ENCODE measurements at places on chromosomes 3 and 15. TPM values are rescaled to one million over a fixed set of nuclear protein-coding genes. Genes with fewer than 3 reads are reported as not detected.

ATP13A4 gene
- 3.2 TPM for total RNA-seq

DNA sequence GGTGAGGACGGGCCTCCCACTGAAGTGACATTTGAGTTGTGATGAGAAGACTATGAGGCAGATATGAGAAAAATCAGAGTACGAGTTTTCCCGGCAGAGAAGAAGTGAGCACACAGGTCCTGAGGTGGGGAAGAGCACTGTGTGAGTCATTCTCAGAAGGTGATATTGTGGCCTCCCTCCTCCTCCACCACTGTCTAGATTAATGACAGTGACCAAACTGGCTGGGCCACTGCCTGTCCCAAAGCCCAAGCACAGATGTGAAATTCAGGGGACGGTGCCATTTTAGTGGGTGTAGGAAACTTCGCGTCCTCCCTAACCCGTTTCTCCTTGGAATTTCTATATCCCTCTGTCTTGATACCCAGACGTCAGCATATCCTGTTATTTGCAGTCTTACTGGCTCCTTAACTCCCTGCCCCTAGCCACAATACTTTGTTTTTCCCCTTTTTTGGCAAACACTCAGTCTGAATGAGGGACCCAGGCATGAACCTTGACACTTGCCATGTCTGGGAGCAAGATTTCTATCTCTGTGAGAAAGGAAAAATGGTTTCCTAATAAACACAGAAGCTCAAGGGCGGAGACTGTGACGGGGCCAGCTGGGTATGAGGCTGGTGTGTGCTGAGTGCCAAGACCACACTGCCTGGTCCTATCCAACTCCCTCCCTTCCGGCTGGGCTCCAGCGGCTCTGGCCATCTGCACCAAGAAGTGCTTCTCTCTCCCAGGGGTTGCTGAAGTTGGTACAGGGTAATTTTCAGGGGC is 15.2 kb downstream of the PRICKLE2 start:
- no peaks in the 10 kb centered on the region for H3K4me1 ChIP-seq
- H3K27me3 ChIP-seq: peaks cover 3% of the 10 kb centered on the region
- no peak for DNase-seq
- H3K36me3 ChIP-seq: no peaks in the 10 kb centered on the region

DNA sequence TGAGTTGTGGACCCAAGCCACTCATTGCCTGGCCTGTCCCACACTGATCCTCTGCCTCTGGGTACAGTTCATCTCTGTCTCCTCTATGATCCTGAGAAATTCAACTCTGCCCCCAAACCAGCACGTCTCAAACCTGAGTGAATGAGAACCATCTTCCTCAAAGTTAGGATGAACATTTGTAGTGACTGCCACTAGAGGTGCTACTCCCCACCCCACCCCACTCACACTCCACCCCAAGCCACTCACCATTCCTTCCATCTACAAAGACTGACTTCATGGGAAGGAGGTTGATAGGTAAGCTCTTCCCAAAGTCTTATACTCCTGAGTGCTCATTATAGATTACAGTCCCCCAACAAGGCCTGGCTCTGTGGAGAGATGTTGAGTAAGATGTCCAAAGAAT is 43.8 kb downstream of the NEK10 start:
- H3K27me3 ChIP-seq: no peaks in the 10 kb centered on the region
- H3K27ac ChIP-seq: no peak overlapping the region
- no peak overlapping the region for H3K4me3 ChIP-seq

DNA sequence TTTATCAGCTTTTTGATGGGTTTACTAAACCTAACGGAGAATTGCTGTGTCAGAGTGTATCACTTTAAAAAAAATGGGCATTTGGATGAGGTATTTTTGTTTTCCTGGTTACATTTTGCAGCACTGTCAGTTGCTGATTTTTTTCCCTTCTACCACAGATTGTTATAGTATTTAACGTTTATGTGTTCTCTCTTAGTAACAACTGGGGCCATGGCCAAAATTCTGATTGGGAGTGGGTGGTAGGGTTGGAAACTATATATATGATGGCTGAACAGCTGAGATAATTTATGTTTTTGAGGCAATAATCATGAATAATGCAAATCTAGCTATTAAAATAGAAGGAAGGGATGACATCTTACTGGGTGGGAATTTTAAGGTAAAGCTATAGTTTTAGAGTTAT is 229.4 kb upstream of the SUCLG2 start:
- DNase-seq: no peak
- H3K4me1 ChIP-seq: no peaks in the 10 kb centered on the region
- no peak overlapping the region for H3K27ac ChIP-seq
- H3K4me3 ChIP-seq: no peak overlapping the region

FGF12 gene
- total RNA-seq: not detected

- H3K36me3 ChIP-seq: no peaks in the 10 kb centered on the region
- H3K27ac ChIP-seq: no peak overlapping the region
- no peak for DNase-seq
- peaks cover 2% of the 10 kb centered on the region for H3K27me3 ChIP-seq
Observed at GRCh38 chr15:95018888-95019545, 787.7 kb downstream of the MCTP2 start.

- H3K27me3 ChIP-seq: no peaks in the 10 kb centered on the region
- H3K36me3 ChIP-seq: no peaks in the 10 kb centered on the region
- H3K4me3 ChIP-seq: no peak overlapping the region
- H3K4me1 ChIP-seq: peaks cover 2% of the 10 kb centered on the region
Observed at GRCh38 chr15:42621996-42622925, 46.9 kb downstream of the STARD9 start.

DNA sequence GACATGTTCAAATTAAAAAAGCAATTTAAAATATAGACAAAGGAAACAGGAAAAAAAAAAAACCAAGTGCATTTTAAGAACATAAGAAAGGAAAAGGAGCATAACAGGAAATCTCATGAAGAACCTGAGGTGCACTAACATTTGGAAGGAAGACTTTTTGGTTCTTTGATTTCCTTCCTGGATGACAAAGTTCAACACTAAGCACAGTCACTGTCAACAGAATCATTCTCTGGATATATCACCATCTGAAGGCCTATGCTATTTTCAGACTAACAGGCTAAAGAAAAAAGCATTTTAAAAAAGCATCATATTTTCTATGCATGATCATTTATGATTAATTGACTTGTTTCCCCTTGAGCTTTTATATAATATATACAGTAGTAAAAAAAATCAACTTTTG is 349.6 kb downstream of the PLCL2 start:
- H3K4me1 ChIP-seq: peaks cover 21% of the 10 kb centered on the region
- H3K27me3 ChIP-seq: no peaks in the 10 kb centered on the region
- H3K4me3 ChIP-seq: no peak overlapping the region
- no peak overlapping the region for H3K27ac ChIP-seq
- no peak for DNase-seq
